ENCODE measurements at places on chromosomes 11 and 22.

DNA sequence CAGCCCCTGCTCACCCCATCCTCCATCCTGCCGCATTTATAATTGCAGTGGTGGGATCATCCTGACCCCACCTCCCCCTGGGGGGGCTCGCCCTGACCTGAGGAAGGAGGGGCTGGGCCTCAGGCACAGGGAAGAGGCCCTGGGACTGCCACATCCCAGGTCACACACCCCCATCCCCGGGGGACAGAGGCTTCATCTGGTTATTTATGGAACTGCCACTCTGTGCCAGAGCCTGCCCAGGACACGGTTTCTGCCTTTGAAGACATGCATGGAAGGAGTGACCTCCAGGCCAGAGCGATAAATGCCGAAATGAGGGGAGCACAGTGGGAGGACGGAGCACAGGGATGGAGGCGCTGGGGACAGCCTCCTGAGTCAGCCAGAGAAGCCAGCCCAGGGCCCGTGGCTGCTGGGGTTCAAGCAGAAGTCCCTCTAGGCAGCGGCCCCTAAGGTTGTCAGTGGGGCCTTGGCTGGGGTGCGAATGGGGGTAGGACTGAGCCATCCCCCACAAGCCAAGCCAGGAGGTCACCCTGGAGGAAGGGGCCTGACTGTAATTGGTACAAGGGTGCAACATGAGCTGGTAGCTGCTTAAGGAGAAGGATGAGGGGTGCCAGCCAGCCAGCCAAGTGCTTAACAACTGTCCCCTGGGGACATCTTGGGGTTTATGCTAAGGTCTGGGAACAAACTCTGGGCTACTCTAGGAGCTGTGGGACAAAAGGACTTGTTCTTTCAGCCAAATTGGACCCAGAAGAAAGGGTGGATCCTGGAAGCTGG, 51.4 kb upstream of the SHISAL1 start:
- DNase-seq, result no peak

- DNase-seq, result no peak
Observed at GRCh38 chr11:34204396-34205279, 99.2 kb downstream of the NAT10 start.

- no peak for DNase-seq
Observed at GRCh38 chr11:15127341-15127740, 12.6 kb downstream of the INSC start.

- DNase-seq, result no peak
Observed at GRCh38 chr22:31206896-31207687, 5.0 kb upstream of the LIMK2 start.

DNA sequence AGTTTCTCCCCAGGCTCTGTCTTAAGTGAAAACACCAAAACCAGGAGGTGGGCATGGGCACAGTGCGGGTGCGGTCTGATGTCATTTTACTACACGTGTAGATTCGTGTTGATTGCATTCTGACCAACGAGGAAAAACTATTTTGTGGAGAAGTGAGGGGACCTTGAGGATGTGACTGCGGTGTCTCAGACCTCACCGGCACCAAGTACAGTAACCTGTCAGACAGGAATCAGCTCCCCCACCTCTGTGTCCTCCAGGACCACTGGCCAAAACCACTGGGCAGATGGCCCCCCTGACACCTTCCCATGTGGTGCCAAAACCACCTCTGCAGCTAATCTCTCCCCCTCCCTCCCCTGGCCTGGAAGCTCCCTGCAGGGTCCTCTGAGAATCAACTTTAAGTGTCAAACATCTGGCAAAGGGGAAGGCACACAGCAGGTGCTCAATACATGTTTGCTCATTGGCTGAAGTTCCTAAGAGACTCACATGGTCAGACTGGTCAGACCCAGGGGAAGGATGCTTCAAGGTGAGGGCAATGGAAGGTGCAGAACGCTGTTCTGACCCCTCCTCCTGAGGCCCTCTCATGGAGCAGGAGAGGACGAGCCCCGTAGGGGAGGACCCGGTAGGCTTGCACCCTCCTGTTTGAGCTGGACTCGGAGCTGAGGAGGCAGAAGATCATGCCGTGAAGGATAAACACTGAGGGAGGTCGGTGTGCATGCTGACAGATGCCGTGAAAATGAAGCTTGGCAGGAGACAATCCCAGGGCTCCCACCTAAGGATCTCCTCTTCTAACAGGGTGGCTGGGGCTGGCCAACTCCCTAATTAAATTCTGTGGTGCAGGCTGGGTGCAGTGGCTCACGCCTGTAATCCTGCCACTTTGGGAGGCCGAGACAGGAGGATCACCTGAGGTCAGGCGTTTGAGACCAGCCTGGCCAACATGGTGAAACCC, 129.9 kb downstream of the MPPED1 start:
- no peak for DNase-seq

DNA sequence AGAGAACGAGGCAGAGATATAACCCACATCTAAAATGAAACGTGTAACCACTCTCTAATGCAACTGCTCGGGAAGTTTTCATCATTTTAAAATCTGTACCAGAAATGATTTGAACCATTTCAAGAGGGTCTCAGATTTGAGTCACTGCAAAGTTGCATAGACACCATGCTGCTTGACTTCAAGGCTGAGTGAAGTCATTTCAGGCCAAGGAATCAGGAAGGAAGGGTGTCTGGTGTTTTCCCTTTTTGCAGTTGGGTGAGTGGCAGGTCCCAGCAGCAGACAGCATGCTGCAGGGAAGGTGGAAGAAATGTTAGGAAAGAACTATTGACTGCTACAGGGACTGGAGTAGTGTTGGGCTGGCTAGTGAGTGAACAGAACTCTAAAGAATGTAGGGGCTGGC, 16.5 kb downstream of the TANGO2 start:
- DNase-seq, result no peak

DNA sequence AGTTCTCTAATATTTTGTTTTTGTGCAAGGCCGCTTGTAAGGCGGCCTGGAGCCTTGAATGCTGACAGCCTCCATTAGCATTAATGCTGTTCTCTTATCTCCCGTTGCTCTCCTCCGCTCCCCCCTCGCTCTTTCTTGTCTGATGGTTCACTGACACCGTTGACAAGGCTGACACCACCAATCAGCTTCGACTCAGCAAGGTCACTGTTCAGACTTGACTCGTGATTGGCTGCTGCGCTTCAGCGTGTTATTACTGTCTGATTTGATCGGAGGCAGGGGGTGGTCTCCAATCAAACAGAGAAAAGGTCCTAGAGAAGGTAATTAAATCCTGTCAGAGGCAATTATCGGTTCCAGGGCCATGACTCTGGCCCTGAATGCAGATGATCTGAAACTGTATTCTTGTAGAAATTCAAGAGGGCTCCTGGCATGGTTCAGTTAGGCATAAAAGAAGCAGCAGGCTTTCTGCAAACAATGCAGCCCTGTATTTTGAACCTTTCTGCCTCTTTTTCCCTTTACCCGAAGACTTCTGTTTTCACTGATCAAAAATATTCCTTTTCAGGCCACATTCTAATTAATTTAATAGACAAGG, 49.3 kb upstream of the MPPED2 start:
- no peak for DNase-seq

- DNase-seq, result no peak
Observed at GRCh38 chr11:63814383-63814736, 1.1 kb downstream of the SPINDOC start.

DNA sequence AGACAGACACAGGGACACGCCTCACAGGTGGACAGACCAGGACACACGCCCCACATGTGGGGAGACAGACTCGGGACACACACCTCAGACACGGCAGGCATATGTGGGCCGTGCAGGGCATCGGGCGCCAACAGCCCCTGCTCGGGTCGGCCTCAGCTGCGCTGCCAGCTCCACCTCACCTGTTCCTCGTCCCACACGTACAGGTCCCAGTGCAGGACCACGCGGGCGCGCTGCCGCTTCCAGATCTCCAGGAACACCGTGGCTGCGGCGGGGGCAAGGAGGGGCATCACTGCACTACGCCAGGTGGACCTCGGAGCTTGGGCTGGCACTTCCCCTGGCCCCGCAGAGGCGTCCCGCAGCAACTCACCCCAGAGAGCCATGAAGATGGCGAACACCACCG, 12.4 kb downstream of the ANO9 start:
- no peak for DNase-seq

GRCh38 chr11:34773211-34773610, 143.0 kb downstream of the APIP start:
- no peak for DNase-seq

GRCh38 chr11:47616726-47617416, 22.7 kb upstream of the C1QTNF4 start:
- peak; percentile 59 for DNase-seq

GRCh38 chr11:133198438-133198837, 333.9 kb downstream of the OPCML start:
- DNase-seq, result no peak

DNA sequence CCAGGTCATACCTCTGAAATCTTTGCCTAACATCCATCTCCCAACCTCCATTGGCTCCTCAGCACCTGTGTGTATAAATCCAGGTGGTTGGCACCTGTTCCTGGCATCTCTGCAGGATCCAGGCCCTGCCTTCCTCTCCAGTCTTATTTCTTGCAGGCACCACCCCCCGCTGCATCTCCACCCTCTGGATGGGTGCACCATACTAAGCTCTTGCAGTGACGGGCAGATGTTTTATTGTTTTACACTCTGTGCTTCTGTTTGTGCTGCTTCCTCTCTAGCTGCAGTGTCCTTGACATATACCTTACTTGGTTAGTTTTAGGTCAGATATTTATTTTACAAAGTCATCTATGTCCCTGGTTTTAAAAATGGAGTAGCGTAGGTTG, 102.6 kb downstream of the TBC1D22A start:
- no peak for DNase-seq

DNA sequence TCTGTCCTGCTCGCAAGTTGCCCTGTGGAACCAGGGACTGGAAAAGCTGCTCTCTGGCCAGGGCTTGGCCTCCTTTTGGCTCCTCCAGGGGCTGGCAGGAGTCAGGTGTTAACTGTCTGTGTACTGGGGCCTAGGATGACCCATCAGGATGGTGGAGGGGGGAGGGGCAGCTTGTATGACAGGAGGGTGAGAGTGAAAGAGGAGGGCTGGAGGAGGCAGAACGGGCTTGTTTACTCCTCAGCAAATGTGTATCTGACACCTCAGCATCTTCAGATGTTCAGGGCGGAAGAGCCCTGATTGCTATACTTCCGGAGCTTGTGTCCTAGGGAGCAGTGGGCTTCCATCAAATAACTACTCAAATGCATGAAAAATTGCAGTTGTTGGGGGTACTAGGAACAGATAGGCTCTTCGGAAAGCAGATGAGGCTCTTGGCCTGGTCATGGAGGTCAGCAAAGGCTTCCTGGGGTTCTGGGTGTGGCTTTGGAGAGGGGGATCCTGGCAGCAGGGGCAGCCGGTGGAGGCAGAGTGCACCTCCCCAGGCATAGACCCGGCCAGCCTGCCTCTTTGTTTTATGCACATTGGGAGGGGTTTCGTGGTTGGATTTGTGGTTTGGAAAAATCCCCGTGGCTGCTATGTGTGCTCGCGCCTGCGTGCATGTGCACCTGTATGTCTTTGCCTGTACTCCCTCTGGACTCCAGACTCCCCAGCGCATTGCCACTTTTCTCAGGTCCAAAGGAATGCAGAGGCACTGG, 31.2 kb downstream of the CD82 start:
- no peak for DNase-seq

- no peak for DNase-seq
Observed at GRCh38 chr11:1305501-1306056, 3.9 kb downstream of the TOLLIP start.

DNA sequence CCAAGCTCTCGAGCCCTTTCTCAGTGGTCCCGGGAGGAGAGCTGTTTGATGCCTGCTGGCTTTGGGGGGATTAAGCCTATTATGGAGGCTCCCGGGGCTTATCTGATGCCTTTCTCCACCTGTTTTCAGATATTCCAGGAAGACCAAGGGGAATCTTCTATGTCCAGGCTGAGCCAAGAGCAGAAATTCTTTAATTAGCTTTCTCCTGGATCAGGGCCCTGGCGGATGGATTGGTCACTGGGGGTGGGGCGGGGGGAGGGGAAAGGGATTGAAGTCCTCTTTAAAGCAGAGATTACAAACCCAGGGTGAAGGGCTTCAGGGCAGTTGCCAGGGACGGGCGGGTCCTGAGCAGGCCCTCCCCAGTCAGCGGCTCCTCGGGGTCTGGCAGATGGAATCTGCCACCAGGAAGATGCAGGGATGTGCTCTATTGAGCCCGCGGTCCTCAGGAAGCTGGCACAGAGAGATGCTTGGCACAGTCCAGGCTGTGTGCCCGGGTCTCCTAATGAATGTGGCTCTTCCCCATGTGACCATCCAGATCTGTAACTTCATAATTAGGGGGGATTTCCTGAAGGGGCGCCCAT, 33.6 kb downstream of the MACROD1 start:
- DNase-seq, result no peak

DNA sequence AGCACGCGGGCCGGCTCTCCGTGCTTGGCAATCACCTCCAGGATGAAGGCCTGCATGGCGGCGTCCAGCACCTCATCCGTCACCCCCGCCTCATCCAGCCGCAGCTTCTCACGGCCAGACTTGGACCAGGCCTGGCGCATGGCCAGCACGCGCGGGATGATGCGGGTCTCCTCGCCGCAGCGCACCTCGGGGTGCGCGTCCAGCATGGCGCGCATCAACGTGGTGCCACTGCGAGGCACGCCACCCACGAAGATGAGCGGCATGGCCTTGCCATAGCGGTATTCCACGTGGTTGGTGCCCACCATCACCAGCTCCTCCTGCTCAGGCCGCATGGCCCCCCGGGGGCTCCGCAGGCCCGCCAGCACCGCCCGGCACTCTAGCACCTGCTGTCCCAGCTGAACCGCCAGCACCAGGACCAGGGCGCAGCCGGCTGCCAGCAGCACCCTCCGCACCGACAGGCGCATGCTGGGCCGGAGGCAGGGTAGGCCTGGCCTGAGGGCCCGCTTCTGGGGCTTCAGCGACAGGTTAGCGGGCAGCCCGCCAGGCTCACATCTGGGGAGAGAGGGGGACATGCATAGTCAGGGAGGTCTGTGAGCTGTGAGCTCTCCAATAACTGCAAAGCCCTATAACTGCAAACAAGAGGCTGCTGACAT, 29.0 kb upstream of the TFIP11 start:
- DNase-seq, result no peak

Data from HFF-Myc (cell line).